ENCODE measurements at places on chromosomes 12 and 14.

GRCh38 chr12:115574826-115575225 lies 702.7 kb downstream of the MED13L start:
- DNase-seq: no peak

- DNase-seq: no peak
These were observed at the start of gene SERPINA6 for GRCh38 chr14:94322648-94323570. TSS of gene SERPINA6 (minus strand) at chr14:94323336. CDS start at chr14:94314648, 8,688 bp downstream.

GRCh38 chr14:69808919-69809808 lies 12.1 kb upstream of the SLC10A1 start:
- DNase-seq: no peak

GRCh38 chr14:104320611-104321086 lies 182.3 kb downstream of the KIF26A start:
- DNase-seq: no peak

DNA sequence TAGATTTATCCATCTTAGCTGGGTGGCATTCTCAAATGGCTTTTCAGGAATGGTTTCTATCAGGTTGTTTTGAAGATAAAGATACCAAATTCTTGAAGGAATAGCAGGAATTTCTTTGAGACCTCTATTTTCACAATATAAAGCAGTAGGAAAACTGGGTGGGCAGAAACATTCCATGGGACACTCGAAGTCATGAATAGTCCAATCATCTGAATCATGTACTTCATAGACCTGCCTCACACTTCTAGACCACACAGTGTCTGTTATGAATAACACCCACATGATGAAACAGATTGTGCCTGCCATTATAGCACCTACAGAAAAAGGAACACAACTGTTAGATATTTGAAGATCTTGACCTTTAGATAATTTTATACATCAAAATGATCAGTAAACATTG lies 1.8 kb downstream of the KERA start:
- no peak for DNase-seq

GRCh38 chr12:77220586-77220985 lies 155.2 kb upstream of the E2F7 start:
- DNase-seq: no peak

GRCh38 chr12:80936642-80937390 lies 918 bp downstream of the LIN7A start:
- DNase-seq: no peak

DNA sequence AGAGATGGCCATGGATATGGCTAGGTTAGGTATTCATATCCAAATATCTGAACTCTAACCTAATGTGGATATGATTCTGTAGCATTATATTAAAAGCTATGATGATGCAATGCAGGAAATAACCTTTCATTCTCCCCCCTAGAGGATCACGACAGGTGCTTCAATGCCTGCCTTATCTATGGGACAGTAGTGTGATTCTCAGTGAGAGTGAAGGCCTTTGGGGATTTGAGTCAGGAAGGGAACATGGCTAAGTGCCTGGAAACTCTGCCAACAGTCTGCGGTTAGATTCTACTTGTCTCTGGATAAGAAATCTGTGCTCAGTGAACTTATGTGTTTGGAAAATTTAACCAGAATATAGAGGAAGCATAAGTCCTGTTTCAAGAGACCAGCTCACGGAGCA lies 81.8 kb downstream of the SLC38A1 start:
- DNase-seq: peak; percentile 45

DNA sequence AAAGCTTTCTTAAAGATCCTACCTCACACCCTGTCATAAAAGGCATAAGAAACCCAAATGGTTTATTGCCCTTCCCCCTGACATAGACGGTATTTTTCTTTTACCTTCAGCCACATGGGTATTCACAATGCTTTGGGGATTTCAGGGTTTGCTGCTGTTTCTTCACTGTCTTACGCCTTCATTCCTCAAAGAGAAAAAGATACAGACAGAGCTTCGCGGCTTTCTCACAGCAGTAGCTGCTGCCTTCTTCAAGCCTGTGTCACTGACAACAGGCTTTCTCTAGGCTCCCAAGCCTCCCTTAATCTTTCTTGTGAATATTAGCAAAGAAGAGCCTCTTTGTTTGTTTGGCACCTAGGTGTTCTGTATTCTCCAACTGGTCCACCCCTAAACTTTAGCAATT lies 197.4 kb upstream of the ARID2 start:
- no peak for DNase-seq

GRCh38 chr12:83320350-83320749 lies 633.6 kb downstream of the TMTC2 start:
- no peak for DNase-seq

DNA sequence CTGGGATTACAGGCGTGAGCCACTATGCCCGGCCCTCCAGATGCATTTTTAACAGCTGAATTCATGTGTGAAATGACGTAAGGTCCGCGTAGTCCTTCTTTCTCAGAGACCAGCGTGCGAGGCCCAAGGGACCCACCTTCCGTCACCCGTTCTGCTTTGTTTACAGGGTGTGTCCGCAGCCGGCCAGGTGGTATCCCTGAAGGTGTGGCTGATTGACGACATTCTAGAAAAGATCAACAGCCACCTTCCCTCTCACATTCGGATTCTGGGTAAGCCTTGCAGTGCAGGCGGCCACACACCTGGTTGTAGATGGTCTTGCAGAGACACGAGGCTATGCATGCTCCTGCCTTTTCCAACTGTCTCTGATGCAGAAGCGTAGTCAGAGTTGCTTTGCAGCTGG lies 9.9 kb downstream of the PUS1 start:
- DNase-seq: no peak
